ENCODE measurements at places on chromosomes 2 and 18.

- no peak for DNase-seq
Measured at GRCh38 chr18:59621027-59621426, 76.2 kb downstream of the CCBE1 start.

GRCh38 chr2:142217804-142218203, 87.0 kb upstream of the LRP1B start:
- no peak for DNase-seq

GRCh38 chr2:19297716-19298115, 60.7 kb downstream of the OSR1 start:
- DNase-seq, result no peak

- no peak for DNase-seq
Measured at GRCh38 chr2:72497763-72498162, 328.1 kb downstream of the EXOC6B start.

GRCh38 chr2:173753441-173753840, 211.7 kb downstream of the SP3 start:
- DNase-seq, result no peak

DNA sequence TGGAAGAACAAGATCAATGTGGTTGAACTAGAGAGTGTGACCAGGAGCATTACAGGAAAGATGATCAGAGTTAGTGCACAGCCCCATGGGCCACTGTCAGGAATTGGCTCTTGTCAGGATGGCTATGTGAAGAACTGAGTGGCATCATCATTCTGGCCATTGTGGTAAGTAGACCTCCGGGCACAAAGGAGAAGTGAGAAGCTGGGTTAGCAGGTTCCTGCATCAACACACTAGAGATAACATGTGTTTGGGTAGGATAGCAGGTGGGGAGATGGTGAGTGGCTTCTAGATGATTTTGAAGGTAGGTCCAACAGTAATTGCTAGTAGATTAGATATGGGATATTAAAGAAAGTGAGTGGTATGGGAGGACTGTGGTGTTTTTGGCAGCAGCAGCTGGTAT, 408.2 kb downstream of the TSN start:
- DNase-seq, result no peak

DNA sequence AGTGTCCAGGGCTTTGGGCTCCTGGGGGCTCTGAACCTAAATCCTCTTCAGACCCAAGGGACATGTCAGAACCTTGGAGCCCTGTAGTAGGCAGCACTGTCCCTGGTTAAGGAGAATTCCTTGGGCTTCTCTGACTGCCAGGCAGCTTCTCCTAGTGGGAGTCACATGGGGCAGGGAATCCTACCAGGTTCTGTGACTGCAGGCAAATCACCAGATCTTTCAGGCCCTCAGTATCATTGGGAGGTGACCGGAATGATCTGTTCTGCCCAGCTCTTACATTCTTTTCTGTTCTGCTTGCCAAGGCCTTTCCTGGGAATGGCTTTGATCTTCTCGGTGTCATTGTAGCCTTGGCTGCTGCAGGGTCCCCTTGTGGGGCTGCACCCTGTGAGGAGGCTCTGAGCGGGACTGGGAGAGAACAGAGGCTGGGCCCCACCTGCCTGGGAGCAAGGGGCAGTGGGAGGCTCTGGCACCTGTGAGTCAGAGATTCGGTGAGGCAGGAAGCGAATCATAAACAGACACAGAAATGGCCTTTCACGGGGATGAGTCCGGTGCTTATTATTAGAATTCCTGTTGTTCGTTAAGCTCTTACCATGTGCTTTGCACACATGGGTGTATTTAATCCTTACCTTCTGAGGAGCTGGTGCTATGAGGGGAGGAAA, 14.1 kb downstream of the CEP68 start:
- no peak for DNase-seq

DNA sequence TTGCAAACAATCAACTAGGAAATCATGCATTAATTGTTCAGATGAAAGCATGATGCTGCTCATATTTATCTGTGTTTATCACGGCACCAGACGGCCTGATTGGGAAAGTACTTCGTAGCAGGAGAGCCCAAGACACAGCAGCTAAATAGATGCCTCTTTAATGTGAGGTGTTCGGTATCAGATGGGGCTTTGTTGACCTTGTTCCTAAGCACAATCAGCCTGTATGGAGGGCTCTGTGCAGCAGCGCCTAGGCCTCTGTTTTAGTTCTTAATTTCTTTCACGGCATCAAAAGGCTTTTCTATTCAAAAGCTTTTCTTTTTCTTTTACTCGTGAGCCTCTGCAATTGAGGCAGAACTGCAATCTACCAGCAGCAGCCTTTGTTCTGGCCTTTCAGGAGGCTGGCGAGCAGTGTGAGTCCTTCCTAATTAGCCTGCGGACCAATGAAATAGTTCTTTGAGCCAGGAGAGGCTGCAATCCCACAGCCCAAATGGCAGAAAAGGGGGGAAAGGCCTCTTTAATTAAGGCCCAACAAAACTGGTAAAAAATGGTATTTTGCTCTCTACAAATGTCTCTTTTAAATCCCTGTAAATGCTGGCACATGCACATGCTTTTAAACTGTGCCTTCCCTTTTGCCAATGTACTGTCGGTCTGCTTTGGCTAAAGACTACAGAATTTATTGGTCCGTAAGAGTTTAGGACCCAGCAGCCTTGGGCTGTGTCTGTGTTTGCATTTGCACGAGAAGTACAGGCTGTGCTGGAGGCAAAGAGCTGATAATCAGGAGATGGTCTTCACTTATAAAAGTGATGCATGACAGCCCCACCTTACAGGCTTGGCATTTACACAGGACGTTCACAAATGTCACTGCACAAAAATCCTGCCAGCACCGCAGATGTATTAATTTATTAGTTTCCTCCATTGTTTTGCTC, 159.6 kb downstream of the RND3 start:
- no peak for DNase-seq

GRCh38 chr2:162731917-162732804, 106.4 kb downstream of the KCNH7 start:
- peak; percentile 13 for DNase-seq

DNA sequence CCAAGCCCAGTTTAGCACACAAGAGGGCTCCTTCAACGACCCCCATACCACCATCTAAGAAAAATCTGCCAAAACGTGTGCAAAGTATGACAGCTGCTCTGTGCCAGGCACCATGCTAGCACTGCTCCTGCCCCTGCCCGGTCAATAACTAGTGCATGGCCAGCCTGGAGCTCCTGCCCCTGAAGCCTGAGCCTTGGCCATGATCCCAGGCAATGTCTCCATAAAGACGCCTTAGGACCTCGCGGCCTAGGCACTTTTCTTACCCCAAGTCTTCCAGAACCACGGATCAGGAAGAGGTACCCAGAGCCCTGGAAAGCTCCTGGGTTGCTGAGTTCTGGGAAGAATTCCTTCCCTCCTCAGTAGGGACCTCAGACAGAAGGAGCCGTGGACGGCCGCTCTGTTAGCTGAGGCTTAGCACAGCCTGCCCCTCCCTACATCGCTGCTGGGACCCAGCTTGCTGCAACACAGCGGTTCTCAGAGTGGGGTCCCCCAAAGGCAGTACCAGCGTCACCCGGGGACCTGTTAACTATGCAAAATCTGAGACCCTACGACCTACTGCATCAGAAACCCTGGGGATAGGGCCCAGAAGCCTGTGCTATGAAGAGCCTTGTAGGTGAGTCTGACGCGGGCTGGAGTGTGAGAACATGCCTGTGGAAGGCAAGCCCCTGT, 117.8 kb upstream of the TWIST2 start:
- no peak for DNase-seq

DNA sequence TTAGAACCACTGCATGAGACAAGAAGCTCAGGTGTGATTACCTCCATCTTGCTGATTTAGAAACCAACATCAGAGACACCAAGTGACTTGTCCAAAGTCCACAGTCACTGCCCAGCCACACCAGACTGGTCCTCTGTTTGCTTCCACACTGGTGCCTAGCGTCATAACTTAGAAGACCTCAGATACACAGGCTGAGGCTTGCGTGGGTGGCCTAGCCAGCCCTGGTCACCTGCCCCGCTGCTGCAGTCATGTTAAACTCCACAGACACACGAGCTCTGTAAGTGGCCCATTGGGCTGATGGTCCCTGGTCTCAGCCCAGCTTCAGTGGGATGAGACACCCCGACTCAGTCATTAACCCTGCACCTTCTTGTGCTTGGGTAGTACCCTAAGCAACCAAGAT, 47.1 kb downstream of the CNGA3 start:
- DNase-seq, result no peak

DNA sequence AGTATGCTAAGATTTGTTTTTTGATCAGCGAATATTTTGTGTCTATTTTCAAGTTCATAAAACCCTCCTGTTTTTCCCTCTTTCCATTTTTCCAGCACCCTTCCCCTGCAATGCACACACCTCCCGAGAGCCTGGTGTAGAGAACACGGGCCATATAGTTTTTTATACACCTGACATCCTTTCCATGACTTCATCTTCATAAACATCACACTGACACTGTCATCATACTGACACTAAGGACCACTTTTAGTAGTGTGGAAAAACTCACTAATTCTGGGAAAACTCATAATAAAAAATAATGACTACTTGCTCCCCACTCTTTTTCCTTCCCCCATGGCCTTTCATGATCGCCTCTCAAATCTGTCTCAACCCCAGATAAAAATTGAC, 70.2 kb downstream of the EPHA4 start:
- no peak for DNase-seq

DNA sequence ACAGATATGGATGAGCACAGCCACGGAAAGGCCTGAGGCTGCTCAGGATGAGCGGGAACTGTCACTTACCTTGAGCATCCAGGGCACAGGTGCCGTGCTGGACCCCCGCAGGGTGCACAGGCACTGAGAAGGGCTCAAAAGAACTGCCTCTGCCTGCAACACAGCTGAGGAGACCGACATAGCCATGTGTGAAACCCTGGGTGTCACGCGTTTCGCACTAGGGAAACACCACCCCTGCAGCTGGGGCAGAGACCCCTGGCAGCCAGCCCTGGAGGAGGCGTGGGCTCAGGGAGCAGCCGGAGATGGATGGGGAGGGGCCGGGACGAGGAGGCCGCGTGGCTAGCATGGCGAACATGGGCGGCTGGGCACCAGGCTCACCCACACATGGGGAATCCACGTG, 228.9 kb downstream of the EIPR1 start:
- no peak for DNase-seq

DNA sequence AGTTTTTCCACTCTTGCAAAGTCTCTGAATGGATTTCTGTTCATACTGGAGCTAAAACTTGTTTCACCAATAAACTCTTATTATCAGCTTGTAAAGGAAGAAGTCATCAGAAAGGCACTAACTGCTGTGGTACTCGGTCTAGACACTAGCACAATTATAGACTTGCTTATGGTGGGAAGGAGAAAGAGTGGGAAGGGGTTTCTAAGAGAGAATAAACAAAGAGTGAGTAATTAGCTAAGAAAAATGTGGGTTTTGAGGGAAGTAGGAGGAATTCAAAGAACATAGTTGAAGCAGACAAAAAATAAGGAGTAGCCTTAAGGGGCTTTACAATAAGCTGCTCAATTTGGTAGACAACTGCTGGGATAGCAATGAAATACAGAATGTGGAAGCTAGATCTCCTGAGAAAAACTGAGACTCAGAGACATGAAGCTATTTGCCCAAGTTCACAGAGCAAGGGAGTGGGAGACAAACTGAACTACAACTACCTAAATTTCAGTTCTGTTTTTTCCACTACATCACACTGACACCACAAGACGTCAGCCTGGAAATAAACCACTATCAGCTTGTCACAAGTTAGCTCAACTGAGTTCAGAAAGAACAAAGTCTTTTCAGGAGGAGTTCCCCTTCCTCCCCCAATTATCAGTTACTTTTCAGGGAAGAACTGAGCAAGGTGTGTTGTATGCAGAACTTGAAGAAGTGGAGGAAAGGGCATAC, 59.7 kb downstream of the MAP4K3 start:
- DNase-seq, result no peak
